ENCODE measurements at places on chromosomes 2 and 18.

DNA sequence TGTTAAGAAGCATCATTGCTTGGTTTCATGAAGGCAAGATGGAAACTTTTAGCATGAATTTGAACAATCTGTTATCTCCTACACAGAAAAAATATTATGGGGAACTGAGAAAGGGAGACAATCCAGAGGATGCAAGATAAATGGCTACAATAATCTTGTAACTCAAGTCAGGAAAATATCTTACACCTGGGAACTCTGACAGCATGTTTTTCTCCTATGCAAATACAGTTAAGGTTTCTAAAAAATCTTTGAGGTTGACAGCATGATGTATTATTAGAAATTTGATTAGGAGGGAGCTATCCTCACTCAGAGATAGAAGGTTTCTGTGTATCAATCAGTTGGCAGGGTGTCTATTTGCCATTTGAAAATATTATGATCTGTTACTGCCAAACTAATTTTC lies 75.6 kb downstream of the GPD2 start:
- no peak for DNase-seq

DNA sequence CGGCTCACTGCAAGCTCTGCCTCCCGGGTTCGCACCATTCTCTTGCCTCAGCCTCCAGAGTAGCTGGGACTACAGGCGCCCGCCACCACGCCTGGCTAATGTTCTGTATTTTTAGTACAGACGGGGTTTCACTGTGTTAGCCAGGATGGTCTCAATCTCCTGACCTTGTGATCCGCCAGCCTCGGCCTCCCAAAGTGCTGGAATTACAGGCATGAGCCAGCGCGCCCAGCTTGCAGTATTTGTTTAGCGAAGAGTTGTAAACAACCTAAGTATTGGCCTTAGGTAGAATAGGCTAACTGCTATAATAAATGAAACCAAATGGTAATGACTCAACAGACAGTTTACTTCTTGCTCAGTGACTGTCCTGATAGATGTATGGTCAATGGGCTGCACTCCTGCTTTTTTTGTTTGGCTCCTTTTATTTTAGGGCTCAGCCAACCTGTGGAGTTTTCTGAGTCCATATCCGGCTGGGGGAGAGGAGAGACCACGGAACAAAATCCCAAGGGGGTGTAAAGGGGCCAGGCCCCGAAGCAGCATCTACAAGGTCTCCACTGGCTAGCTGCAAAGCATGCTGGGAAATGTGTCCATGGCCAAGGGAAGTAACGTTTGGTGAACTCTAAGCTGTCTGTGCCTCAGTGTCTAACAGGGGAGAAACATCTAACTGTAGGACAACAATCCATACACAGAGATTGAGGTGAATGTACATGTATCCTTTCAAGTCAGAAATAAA lies 841.0 kb upstream of the ID2 start:
- no peak for DNase-seq

DNA sequence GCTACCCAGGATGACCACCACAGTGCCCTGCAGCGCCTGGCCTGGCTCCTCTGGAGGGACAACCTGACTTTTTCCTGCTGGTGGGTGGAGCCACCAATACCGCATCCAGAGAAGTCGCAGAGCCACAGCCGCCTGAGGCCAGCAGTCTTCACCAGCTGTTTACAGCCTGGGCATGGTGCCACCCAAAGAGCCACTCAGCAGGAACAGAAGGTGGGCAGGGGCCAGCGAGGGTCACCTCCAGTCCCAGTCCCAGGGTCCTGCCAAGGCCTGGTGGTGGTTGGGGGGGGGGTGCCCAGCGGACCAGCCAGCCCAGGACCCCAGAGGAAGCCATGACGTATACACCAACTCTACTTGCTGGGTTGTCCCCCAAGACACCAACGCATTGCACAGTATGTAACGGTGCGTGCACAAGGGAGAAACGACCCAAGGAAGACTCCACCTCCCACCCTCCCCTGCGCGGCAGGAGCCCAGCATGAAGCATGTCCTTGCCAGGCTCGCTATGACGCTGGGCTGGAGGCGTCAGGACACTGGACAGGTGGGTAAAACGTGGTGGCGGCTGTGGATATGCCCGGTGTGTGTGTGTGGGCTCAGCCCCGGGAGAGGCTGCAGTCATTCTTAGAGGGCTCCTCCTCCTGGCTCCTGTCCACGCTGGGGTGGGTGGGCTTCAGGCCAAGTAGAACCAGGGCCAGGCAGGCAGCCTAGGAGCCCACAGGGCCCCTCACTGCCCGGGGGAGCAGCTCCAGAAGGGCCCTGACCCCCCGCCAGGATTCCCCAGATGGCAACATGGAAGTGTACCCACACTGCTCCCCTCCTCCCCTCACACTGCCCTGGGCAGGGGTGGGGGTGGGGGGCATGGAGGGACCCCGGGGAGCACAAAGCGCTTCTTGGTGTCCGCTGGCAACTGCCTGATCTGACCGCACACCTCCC lies 49.3 kb downstream of the HS6ST1 start:
- DNase-seq = no peak

- DNase-seq = no peak
Measured at GRCh38 chr2:142920571-142920970, 43.1 kb downstream of the KYNU start.

GRCh38 chr18:77108001-77108692 lies 24.4 kb downstream of the MBP start:
- DNase-seq = no peak

DNA sequence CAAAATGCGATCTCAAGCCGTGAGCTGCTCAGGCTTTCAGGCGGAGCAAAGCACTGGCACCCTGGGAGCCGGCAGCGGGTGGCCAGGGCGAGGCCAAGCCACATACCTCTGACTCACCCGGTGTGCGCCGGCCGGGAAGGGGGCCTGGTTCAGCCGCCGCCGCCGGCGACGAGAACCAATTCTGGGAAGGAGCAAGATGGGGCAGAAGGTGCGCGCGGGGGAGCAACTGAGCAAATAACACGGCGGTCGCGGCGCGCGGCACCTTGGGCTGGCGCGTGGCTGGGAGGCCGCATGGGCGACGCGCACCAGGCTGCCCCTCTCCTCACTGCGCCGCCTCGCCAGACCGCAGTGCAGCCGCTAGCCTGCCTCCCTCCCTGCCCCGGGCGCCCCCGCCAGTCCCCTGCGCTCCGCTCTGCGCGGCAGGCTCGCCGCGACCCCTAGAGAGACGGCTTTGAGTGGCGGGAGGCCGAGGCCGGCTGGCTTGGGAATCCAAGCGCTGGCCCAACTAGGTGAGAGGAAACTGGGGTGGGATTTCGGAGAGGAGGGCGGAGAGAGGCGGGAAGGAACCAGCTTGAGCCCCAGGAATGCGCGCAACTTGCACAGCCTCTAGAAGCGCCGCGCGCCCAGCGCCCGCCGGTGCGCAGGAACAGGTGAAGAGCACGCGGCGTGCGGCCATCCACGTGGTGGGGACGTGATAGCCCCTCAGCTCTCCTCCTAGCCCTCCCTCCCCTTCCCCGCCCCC lies 3.2 kb downstream of the NRP2 start:
- DNase-seq = no peak

GRCh38 chr2:80392441-80392840 lies 87.9 kb upstream of the LRRTM1 start:
- DNase-seq = no peak

DNA sequence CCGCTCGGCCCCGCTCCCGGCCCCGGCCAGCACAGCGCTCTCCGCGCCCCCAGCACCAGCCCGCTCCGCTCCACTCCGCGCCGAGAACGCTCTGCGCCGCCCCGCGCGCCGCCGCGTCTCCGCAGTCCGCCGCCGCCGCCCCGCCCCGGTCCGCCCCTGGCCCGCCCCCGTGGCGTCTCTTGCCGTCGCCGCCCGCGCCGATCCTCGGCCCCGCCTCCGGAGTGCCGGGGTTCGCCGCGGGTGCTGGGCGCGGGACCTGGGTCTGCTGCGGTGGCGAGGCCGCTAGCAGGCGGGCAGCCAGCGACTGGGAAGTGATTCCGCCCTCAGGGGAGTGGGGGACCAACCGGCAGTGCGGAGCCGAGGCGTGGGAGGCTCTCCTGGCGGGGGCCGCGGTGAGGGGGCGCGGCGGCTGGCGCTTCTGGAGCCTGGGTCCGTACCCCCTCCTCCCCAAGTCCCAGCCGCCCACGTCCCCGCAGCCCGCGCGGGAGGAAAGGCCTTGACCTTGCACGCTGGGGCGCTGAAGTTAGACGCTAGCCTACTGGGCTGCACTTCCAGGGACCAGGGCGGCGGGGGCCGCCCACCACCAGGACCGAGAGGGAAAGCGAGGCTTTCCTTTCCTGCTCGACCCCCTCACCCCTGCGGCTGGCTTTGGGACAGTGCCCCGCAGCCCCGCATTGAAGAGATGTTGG lies at the start of gene HS6ST1:
Gene HS6ST1, minus strand, starts transcription at position 93 of the 689 bp plus-strand sequence. CDS start 305 bp downstream, outside the sequence.
- DNase-seq = peak; percentile 82

DNA sequence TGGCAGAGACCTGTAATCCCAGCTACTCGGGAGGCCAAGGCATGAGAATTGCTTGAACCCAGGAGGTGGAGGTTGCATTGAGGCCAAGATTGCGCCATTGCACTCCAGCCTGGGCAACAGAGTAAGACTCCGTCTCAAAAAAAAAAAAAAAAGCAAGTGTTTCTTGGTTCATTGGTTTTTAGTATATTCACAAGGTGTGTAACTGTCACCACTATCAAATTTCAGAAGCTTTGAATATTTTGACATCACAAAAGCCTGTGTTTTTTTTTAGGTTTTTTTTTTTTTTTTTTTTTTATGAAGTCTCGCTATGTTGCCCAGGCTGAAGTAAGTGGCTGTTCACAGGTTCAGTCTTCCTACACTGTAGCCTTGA lies 16.7 kb downstream of the DDX1 start:
- no peak for DNase-seq

DNA sequence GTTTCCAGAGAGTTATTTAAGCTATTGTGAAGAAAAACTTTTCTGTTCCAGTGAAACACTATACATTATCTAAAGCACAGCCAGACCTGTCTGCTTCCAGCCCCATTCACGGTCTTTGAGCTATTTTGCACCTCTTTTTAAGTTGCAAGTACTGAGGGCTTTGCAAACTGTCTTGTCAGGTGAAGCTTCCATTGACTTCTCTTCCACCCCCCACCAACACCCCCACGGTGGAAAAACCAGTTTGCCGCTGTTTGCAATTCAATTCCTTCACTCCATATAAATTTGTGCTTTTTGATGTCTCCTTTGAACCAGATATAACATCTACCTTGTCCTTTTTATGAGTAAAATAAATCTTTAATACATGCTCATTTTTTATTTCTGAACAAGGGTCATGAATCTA lies 15.7 kb downstream of the B3GNT7 start:
- no peak for DNase-seq

GRCh38 chr18:75279381-75279780 lies 68.8 kb downstream of the TSHZ1 start:
- DNase-seq = no peak

- DNase-seq = no peak
Measured at GRCh38 chr18:52333860-52334259, 6.1 kb upstream of the DCC start.

DNA sequence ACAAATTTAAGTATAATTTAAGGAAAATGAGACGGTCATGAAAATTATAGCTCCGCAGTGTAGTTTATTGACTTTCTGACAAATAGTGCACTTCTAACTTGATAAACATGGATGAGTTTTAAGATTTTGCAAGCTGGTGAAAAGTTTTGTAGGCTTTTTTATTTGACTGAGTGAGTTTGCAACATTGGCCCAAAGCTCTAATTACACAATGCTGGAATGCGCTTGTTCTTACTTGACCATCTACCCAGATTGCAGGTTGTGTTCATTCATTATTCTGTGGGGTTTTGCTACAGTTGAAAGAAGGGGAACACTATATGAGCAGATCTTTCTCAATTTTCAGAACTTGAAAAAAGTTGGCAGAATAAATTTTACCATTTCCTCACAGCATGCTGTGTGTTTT lies 13.5 kb downstream of the SPOPL start:
- DNase-seq = no peak

GRCh38 chr2:129883121-129883520 lies 96.3 kb upstream of the RAB6C start:
- DNase-seq = no peak

DNA sequence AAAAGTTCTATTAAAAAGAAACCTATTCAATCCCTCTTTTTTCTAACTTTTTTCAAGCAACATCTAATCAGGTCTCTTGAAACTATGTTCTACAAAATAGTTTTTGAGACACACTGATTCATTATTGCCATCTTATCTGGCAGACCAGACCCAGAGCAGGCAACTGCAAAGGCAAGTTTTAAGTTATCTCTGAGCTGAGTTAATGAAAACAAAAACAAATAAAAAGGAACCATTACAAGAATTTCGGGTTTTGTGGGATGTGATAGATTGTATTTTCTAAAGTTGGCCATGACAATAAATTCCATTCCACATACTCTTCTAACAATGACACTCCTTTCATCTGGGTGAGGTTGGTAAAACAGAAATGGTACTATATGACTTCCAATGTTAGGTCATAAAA lies 15.2 kb upstream of the TWSG1 start:
- DNase-seq = no peak

DNA sequence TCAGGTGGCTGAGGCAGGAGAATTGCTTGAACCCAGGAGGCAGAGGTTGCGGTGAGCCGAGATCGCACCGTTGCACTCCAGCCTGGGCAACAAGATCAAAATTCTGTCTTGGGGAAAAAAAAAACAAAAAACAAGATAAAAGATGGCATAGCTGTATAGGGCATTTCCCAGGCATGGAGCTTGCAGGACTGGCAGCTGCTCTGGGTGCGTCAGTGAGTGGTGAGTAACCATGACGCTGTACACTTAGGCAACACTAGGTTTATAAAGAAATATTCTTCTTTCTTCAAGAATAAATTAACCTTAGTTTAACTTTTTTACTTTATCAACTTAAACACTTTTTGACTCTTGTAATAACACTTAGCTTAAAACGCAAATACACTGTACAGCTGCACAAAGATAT lies 15.4 kb downstream of the TGOLN2 start:
- no peak for DNase-seq

- no peak for DNase-seq
Measured at GRCh38 chr2:135422898-135423297, 108.1 kb downstream of the ZRANB3 start.

GRCh38 chr2:226087051-226087450 lies 687.5 kb downstream of the NYAP2 start:
- no peak for DNase-seq

DNA sequence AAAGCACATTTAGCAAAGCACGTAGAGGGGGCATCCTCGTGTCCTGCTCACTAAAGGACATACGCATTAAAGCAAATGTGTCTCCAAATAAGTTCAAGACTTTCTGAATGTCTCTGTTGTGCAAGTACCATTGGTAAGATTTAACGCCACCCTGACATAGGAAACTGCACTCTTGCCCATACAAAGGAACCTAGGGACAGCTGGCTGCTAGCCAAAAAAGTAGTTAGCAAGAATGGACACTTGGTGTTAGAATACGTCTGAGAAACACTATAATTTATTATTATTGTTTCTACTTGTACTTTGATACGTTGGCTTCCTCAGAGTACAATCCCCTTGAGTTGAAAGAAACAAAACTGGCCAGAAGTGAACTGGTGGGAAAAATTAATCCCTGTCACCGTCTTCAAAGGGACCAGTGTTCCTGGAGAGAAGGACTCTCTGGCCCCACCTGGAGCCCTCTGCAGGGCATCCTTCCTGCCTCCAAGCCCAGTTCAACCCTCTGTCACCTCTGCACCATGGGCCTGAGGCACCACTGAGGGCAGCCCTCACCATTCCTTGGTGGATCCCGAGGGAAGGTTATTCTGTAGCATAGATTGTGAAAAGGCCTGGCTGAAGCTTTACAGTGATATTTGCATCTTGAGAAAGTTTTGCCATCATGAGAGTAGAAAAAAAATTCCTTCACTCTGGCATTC lies 51.4 kb upstream of the APCDD1 start:
- no peak for DNase-seq

- no peak for DNase-seq
Measured at GRCh38 chr2:162435676-162436075, 91.7 kb downstream of the GCA start.

- DNase-seq = no peak
Measured at GRCh38 chr2:8478471-8478793, 203.4 kb upstream of the ID2 start.

GRCh38 chr18:7177116-7177744 lies 53.7 kb upstream of the LRRC30 start:
- peak; percentile 18 for DNase-seq
